ENCODE measurements at places on chromosomes 11 and 22.

GRCh38 chr11:35313066-35313759 lies 106.1 kb downstream of the SLC1A2 start:
- DNase-seq: no peak

- DNase-seq: no peak
Measured at GRCh38 chr22:29096736-29097669, 24.2 kb downstream of the KREMEN1 start.

GRCh38 chr11:92152245-92152644 lies 72.4 kb upstream of the FAT3 start:
- DNase-seq: no peak

GRCh38 chr11:92793189-92793588 lies 176.3 kb upstream of the MTNR1B start:
- DNase-seq: no peak

DNA sequence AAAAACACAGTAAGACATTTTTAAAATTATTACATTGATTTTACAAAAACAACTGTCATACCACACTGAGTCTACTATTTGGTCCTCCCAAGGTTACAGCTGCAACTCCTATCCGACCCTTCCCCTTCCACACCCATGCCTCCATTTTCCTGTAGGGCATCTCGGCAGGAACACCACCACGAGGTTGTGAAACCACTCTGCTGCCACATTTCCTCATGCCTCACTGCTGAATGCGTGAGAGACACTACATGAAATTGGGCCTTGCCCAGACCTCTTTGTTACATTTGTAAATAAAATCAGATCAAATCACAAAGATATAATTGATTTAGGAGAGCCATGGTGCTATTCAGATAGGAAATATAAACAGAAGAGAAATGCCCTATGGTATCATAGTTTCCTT lies 2.0 kb downstream of the ARHGAP32 start:
- no peak for DNase-seq

DNA sequence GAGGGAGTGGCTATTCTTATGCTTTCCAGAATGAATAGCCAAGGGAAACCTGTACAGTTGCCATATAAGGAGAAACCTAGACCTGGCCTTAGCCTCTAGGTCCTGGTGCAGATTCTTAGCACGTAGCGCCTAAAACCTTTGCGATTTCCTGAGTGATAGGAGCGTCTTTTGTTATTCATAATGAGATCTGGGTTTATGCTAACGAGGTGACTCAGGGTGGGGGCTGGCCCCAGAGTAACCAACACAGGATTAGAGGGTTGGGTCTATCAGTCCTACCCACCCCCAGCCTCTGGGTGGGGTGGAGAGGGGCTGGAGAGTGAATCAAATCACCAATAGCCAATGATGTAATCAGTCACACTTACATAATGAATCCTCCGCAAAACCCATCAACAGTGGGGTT lies 73.4 kb upstream of the PARVG start:
- DNase-seq: no peak

DNA sequence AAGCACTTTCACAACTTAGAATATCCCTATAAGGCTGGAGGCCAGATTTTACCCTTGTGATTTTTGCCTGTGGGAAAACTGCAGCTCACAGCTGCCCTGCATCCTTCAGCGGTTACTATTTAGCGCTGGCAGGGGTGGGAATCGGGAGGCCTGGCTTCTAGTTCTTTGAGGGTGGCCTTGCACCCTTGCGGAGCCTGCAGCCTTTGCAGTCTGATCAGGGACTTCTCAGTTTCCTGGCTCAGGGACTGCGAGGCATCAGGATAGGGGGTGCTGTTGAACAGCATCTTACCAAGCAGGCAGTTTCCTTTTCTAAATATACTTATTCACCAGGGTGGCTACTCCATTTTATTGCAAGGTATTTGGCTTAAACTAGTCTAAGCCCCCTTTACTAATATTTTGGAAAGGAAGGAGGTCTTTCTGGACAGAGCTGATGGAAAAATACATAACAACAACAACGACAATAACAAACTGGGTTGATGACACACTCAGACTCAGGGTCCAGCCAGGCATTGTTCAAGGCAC lies 2.9 kb upstream of the APOA1 start:
- DNase-seq: no peak

GRCh38 chr11:67574938-67575337 lies 8.7 kb upstream of the GSTP1 start:
- no peak for DNase-seq

GRCh38 chr11:91625495-91625894 lies 599.1 kb upstream of the FAT3 start:
- no peak for DNase-seq

GRCh38 chr11:8661001-8661795 lies 21.3 kb downstream of the TRIM66 start:
- DNase-seq: no peak

- no peak for DNase-seq
Measured at GRCh38 chr11:124331873-124332272, 11.9 kb upstream of the OR8D2 start.

- DNase-seq: no peak
Measured at GRCh38 chr11:123107945-123108495, 46.1 kb upstream of the HSPA8 start.

GRCh38 chr11:5171856-5172255 lies 17.3 kb upstream of the OR52A1 start:
- no peak for DNase-seq

DNA sequence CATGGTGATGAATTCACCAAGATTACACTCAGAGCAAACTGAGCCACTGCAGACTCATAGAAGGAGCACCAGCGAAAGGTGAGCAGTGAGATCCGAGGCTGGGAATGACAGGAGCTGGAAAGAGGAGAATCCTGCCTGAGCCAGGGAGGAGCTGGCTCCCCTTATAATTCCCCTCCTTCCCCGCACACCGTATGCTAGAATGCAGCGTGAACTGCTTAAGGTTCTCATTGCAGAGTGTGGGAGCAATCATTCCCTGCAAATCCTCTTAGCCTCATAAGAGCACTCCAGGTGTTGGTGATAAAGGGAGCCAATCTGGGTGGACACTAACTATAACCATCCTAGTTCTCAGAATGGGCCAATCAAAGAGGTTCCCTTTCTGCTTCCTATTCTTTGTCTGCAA lies 127.6 kb upstream of the TEAD1 start:
- no peak for DNase-seq

- no peak for DNase-seq
Measured at GRCh38 chr11:56910046-56910773, 78.5 kb upstream of the OR5AK2 start.

- no peak for DNase-seq
Measured at GRCh38 chr22:22538226-22538989, 18.3 kb upstream of the ZNF280A start.

DNA sequence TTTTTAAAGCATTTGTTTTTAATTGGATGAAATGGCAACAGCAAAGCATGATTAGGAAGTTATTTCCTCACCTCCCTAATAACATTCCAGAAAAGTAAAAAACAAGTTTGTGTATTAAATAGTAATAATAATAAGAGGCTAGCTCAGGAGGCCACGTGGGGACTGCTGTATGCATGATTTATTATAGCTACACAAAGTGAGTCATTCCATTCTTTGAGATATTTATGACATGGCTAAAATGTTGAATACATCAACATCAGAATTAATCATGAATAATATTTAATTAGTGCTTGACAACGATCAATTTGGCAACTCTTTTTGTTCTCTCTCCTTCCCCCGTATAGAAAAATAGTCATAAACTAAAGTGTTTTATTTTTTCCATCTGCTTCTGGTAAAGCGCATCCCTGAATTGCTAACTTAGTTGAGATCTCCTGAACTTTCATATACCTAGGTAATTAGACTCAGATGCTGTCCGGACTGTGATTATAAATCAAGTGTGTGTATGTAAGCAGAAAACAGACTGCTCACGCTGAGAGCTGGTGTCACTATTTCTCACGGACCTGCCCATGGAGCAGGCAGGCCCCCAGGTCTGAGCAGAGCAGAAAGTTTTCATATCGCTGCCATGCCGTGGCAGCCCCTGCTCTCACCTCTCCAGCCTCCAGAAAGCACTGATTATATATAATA lies 125.7 kb downstream of the WT1 start:
- DNase-seq: no peak

DNA sequence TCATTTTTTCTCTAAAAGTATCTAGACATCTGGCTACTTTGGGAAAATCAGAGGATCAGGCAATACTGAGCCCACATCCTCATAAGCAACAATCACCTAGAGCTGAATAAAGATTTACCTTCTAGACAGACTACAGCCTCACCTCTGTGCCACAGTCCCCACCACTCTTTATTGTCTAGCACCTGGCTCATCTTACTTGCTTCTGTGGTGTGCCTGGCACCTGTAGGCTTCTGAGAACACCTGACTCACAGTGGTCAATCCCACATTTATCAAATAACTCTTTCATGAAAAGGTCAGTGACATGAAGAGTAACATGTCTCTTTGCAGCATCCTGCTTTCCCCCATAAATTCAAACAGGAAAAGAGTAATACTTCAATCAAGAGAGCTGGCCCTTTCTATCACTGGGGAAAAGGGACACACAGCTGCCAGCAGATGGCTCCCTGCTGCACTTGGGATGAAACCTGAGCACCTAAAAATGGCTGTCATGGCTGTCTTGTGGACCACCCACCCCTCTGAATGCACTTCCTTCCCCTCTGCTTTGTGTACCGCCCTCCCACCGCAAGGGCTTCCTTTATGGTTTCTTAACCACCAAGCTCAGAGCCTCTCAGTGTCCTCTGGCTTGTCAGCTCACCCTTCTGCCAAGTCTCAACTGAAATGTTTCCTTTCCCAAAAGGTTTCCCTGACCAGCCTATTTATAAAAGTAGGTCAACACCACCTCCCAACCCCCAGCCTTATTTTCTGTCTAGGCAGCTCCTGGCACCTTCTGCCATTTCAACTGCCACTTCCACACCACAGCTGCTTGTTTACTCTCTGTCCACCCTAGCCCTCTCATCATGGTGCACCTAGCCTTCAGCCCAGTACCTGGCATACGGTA lies 9.3 kb downstream of the TFIP11 start:
- DNase-seq: peak; percentile 53

- DNase-seq: no peak
Measured at GRCh38 chr11:76629853-76630599, 40.5 kb downstream of the LRRC32 start.

DNA sequence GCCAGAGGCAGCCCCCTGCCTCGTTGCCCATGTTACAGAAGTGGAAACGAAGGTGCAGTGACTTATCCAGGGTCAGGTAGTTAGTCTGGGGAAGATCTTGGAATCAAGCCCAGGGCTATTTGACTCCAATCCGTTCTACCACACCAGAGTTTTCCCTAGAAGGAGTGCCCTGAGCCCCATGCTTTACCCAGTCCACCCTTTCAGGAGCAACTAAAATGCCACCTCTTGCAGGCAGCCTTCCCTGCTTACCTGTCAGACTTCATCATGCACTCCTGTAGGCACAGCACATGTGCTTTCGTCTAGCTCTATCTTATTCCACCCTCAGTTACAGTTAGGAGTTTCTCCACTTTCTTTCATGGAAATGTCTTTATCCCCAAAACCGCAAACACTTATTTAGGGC lies 80.2 kb downstream of the CHST1 start:
- DNase-seq: no peak

GRCh38 chr11:128174465-128175291 lies 412.7 kb downstream of the ETS1 start:
- peak; percentile 60 for DNase-seq

GRCh38 chr22:41768430-41768829 lies 32.0 kb upstream of the CCDC134 start:
- peak; percentile 14 for DNase-seq

GRCh38 chr22:45587638-45588505 lies 83.8 kb upstream of the ATXN10 start:
- DNase-seq: no peak

DNA sequence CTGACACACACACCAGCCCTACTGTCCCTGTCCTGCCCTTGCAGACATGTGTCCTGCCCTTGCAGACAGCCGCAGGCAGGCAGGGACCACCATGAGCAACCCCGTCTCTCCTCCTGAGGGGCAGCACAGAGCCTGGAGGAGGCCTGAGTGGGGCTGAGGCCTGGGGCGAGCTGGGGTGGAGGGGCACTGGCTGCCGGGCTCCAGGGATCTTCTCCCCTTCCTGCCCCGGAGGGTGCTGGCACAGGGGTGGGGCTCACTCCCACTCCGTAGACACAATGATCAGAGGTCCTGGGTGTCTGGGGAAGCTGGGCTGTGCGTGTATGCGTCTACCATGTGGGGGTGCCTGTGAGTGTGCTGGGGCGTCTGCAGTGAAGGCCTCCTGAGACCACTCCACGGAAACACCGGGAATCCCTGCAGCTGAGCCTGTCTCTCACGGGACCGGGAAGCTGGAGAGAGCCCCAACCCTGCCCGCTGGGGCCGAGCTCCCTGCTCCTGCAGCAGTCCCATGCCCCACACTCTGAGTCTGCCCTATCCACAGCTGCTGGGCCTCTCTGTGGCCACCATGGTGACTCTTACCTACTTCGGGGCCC lies 588 bp downstream of the TSPAN32 start:
- no peak for DNase-seq

DNA sequence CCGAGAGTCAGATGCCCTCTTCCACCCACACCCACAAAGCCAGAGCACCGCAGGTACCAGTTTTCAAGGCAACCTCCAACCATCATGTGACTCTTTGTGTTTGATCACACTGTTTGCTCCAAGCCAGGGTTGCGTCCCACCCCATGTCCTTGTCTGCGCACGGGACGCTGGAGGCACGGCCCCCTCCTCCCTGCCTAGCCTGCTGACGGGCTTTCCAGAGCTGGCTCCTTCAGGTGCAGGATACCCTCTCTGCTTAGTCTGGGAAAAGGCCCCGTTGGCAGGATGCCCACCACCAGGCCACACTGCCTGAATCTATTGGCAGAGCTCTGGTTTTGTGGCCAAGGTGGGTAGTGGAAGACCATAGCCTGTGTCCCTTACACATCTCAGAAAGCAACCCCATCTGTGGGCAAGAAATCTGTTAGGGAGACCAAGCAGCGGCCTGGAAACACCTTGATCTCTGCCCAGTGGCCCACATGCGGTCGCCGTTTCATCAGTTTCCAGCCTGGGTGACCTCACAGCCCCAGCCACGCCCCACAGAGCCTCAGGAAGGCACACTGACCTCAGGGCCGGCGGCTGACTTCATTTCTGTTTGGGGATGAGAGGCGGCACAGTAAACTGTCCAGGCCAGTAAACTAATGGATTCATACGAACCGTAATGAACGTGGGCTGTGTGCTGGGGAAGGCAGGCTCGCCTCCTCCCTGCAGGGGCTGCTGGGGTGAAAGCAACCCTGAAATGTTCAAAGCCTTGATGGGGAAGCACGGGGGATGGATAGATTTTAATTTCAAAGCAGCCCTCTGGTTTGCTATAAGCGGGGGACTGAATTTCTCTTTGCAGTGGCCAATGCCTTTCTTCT lies 25.8 kb downstream of the CDPF1 start:
- DNase-seq: no peak

- peak; percentile 78 for DNase-seq
Measured at GRCh38 chr22:40922484-40923303, 28.5 kb upstream of the RBX1 start.

DNA sequence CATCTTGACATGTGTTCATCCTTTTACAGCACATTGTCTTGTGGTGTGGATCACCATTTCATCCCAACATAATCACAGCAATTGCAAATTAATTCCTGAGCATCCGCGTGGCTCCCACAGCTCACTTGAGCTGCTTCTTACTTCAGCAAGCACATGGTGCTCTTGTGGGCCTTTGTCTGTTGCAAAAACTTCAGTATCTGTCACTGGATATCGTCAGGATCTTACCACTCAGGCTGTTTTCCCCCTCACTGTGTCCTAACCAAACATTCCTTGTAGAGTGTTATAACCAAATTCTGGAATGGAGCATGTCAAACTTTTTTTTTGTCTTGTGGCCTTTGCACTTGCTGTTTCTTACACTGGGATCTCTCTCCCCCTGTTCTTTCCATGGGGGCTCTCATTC lies 683.1 kb upstream of the ARHGAP42 start:
- DNase-seq: no peak
